Stimulated activated CD8-positive, alpha-beta memory T cell treated with anti-CD3 and anti-CD28 coated beads, Interleukin-2, amount 100 ng/mL, for 1 hour (primary cell): ENCODE measurements at places on chromosomes 5 and 9.

DNA sequence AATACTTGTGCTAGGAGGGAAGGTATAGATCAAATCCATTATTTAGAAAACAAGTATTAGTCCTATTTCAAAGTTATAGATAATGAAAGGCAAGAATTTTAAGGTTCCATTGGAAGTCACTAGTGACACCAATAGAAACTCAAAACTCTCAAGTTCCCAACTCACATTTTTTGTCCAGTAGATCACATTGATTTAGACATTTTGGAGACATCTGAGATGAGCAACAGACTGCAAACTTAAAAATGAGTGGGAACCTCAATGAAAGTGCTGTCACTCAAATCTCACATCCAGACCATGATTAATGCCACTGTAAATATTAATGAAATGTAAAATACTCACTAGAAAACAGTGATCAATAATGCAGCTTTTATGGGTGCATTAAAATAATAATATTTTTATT lies 405.0 kb downstream of the ENC1 start:
- DNase-seq, result no peak

GRCh38 chr5:170275376-170275994 lies 22.1 kb downstream of the LCP2 start:
- no peak for DNase-seq

DNA sequence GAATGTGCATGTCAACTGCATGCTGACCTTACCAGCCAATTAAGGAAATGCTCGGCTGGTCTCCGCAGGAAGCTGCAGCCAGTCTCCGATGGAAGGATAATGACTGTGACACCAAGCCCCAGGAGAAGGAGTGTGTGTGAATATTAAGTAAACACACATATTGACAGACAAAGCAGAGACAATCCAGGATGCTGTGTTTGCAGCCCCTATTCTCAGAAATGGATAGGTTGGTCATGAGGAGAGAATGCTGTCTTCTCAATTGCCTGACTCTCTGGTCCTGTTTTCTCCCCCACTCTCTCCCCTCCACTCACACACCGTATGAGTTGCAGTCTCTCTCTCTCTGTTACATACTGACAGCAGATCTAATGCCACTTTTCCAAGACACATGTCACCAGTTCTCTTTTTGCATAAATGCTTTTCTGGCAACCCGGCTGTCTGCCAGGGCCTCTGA lies 85.7 kb downstream of the EPB41L4A start:
- DNase-seq, result no peak

DNA sequence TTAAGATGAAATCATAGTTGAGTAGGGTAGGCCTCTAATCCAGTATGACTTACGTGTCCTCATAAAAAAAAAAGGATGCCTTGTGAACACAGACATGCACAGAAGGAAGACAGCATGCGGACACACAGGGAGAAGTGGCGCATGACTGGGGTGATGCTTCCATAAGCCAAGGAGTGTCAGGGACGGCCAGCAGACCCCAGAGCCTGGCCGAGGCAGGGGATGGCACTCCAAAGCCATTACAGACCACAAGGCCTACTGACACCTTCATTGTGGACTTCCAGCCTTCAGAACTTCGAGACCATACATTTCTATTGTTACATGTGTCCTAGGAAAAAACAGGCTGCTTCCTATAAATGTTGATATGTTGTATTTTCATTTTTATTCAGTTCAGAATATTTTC lies 19.9 kb downstream of the EHMT1 start:
- no peak for DNase-seq

GRCh38 chr5:56490971-56491468 lies 257.9 kb upstream of the ANKRD55 start:
- no peak for DNase-seq
